ENCODE measurements at places on chromosomes 3 and 15.

- peak; percentile 14 for DNase-seq
These were observed 47.0 kb downstream of the DHX30 start for GRCh38 chr3:47849699-47850563.

GRCh38 chr3:153970741-153971347 is 150.3 kb upstream of the ARHGEF26 start:
- DNase-seq = peak; percentile 4

GRCh38 chr15:29106116-29106515 is 163.5 kb downstream of the NSMCE3 start:
- DNase-seq = no peak

DNA sequence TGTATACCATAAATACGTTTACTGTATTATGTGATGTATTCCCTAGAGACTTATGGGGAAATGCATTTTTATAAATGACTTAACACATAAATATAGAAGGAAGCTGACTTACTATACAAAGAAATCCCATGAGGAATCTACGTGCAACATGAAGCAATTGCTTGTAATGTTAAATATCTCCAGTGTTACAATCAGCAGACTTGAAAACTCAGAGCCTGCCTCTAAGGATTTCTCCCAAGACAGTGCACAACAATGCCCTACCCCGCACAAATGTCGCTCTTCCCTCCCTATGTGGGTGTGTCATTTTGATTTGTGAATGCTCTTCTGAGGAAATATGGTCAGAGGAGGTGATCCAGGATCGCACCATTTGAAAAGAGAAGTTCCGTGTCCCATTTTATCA is 629.0 kb downstream of the NR2F2 start:
- DNase-seq = no peak

DNA sequence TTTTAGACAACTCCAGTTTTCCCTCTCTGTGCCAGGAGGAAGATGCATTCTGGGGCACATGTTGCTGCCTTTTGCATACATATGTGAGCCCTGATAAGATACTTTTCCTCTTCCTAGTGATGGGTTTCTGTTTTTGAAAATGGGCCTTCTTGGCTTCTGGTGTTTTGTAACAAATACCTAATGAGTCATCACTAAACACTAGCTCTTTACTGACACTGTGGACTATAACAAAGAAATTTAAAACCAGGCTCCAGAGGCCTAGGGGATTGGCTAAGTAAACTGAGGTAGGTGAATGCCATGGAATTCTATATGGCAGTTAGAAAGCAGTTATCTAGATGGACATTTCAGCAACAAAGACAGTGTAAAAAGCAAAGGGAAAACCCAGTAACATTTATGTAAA is 93.4 kb upstream of the NR2E3 start:
- DNase-seq = no peak

GRCh38 chr15:95830281-95830680 is 500.2 kb upstream of the NR2F2 start:
- DNase-seq = no peak

DNA sequence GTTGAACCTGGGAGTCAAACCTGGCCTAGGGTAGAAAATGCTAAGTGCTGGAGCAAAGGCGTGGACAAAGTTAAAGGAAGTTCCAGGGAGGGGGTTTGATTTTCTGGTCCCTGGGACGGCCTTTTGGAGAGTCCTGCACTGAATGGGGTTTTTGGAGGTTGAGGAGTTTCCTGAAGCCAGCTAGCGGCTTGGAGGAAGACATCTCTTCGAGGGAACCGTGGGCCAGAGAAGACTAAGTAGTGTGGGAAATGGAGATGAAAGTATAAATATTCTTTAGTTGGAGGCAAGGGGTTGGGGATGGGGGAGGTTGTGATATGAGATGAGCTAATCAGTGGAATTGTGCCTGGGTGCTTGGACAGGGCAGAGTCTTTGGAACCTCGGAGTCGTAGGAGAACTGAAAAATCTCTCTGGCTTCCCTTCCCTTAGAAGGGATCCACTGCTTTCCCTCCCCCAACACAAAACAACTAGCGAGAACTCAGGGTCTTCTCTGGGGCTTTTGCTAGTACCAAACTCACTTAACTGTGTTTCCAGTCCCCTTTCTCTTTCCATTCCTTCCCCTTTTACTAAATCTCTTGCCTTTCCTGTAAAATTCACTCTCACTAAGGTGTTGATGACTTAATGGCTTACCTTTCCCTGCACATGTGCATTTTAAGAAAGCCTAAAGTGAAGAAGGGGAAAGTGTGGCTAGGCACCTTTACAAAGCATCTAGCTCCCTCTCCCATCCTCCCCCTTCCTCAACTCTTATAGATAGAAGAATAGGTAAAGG is 1.0 kb downstream of the LPP start:
- DNase-seq = no peak

DNA sequence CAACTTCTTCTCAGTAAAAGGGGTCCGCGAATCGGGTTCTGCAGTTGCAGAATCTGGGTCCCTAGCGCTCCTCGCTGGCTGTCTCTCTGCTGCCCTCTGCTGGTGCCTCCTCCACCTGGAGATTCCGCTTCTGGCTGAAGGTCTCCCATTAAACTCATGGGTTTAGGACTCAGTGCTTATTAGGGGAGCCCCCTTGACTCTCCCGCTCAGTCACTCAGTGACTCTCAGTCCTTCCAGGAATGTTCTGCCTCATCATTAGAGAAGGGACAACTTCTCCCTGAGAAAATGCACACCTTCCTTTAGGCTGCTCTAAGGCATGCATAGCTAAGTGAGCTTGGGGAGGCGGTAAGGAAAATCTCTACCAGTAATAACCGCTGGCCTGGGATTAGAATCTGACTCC is 7.1 kb downstream of the CPN2 start:
- peak; percentile 58 for DNase-seq

- DNase-seq = no peak
These were observed 816.4 kb downstream of the ROBO1 start for GRCh38 chr3:78951342-78951945.

- no peak for DNase-seq
These were observed 116.8 kb downstream of the ZNF280D start for GRCh38 chr15:56616551-56616950.

DNA sequence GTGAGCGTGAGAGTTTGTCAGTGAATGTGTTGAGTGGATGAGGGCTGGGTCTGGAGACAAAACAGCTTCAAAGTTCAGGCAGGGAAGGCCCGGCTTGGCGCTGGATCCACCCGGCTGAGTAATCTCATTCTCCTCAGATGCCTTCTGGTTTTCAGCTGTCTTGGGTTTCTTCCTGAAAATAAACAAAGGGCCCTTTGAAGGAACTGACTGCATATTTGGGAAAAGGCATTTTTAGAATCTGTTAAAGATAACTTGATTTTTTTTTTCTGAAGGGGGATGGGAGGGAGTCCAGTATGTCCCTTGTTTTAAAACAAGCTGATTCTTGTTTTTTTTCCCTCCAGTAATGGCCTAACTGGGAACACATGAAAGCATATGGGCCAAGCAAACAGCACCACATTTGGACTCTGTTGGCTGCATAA is 86.4 kb downstream of the TIGIT start:
- no peak for DNase-seq

DNA sequence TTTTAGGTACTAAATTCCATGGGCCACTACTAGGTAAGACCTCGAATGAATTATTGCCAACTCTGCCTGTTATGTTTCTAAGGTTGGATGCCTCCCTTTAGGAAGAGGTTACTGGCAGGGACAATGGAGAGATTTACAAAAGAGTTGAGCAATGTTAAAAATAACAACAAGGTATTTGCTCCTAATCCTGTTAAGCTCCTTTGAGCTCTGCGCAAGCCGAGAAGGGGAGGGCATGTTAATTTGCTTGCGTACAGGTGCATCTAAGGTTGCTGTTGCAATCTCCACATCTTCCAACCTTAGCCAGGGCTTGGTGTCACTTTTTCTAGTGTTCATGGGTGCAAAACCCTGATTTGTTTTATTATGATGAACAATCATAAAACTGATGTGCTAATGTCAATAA is 161.5 kb upstream of the TPM1 start:
- no peak for DNase-seq

- DNase-seq = no peak
These were observed 82.8 kb downstream of the EBLN2 start for GRCh38 chr3:73144276-73144675.

DNA sequence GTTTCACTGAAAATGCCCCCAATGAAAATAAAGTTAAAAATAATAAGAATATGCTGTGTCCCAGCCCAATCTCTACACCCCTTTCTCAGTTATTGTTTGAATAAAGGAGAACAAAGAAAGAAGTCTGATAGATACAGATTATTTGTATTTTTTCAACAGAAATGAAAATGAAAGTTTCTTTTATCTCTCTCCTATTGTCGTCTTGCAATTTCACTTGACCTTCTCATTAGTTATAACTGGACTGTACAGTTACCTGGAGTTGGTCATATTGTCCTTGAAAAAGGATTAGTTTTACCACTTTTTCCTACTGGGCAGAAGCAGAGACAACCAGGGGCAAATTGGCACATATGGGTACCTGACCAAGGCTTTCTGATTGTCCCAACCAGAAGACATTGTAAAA is 440.0 kb downstream of the PDCD6IP start:
- DNase-seq = no peak

GRCh38 chr3:160010578-160010977 is 21.9 kb downstream of the IL12A start:
- DNase-seq = no peak

- no peak for DNase-seq
These were observed 143.8 kb downstream of the TPRA1 start for GRCh38 chr3:127446756-127447155.

- no peak for DNase-seq
These were observed 166.4 kb upstream of the TLE3 start for GRCh38 chr15:70264014-70264582.

- DNase-seq = no peak
These were observed 172.7 kb downstream of the GHSR start for GRCh38 chr3:172275586-172275985.

DNA sequence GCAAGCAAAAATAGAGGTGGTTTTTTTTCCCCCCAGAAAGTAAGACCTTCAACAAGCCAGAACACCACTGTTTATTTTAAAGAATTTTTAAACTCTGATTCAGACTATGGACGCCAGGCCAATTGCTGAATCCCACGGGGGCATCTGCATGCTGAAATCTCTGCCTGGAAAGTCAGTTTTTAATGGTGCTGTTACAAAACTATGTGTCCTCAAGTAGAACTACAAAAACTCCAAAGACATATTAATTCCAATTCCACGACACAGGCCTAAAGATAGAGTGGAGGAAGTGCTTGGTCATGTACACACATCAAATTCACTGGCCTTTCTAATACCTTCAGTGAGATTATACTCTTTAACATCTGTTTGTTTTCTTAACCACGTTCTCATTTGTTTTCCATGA is 490.5 kb upstream of the NR2F2 start:
- no peak for DNase-seq

DNA sequence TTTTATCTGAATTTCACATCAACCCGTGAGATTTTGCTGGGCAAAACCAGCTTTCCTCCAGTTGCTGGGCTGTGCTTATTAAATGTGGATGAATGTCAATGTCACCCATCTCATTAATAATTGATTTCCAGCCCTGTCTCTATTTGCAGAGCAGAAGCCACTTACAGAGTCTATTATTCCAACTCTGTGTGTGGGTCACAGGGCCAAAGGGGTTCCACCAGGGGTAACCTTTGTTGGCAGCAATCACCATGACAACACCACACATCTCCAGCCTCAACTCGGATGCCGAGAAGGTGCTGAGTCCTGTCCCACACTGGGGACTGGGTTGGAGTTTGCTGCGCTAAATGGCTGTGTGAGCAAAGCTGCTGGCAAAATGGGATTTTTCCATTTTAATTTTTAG is 51.1 kb upstream of the WNT5A start:
- no peak for DNase-seq

DNA sequence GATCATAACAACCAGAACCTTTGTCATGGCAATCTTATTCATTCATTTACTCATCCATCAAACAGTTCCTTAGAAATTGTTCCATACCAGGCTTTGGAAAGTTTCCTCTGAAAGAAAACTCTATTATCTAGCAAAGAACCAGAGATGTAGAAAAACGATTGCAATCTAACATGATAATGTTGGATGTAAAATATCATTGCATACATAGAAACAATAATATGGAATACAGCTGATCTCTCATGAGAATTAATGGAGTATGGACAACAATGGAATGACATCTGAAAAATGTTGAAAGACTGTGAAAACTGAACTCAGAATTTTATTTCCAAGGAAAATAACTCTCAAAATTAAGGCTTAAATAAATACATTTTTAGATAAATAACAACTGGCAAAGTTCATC is 665.4 kb downstream of the NLGN1 start:
- no peak for DNase-seq

DNA sequence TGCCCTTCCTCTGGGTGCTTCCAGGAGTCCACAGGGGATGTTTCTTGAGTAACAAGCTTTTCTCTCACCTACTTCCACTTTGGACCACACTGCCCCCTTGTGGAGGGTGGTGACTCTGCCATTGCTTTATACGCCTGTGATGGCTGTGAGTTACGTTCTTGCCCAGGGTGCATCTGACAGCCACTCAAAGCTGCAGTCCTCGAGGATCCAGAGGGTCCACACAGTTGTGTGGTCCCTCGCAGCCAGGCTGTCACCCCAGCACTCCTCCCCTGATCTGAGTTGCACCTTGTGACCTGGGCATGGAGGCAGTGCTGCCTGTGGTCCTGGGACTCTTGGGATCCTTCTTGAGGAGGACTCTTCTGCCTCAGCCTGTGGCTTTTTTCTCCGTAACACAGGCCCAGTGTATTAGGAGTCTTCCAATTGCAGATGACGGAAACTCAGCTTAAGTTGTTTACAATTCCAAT is 23.4 kb downstream of the FOXL2 start:
- DNase-seq = peak; percentile 81

DNA sequence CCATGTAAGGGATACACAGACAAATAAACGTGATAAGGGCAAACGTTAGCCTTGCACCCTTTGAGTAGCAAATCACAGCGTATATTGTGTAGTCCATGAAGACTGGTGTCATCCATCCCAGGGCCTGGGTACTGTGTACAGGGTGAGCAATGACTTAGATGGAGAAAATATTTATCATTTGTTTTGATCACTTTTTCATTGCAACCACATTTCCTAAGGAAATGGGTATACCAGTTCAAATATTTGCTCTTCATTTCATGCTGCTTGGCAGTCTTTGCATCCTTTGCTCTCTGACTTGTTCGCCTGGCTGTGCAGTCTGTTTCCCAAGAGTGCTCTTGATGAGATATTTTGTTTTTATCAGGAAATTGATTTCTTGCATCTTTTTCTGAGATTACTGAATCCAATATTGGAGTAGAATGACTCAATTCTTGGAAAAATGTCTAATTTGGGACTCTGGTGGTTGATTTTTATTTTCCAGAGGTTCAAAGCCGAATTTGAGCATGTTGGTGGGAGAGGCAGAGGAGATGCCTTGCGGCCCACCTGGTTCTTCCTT is 424.6 kb upstream of the SEMA6D start:
- DNase-seq = no peak

- DNase-seq = no peak
These were observed 65.2 kb upstream of the CHL1 start for GRCh38 chr3:131151-131888.

- DNase-seq = no peak
These were observed 48.9 kb downstream of the CD200R1 start for GRCh38 chr3:112925969-112926368.

- DNase-seq = no peak
These were observed 9.7 kb downstream of the TPM1 start for GRCh38 chr15:63052077-63052841.

Data from OCI-LY7 (cell line).